ENCODE measurements at places on chromosomes 7 and 10.

GRCh38 chr7:47435889-47436312, 146.0 kb downstream of the TNS3 start:
- no peak for DNase-seq

DNA sequence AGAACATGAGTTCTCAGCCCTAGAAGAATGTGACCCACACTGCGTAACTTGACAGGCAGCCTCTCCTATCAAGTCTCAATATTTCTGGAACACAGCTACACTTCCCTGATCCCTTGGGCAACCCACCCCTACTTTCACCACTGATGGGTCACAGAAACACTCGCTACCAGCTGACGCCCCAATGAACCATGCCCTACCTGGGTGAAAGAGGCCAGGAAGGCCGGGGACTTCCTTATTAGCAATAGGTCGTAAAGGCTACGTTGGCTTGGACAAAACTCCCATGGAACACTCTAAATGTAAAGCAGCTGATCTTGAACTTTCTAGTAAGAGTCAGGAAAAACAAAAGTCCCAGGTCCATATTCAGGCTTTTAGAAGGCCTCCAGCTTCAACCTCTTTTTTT, 202.3 kb upstream of the KCTD7 start:
- DNase-seq, result no peak

- no peak for DNase-seq
Measured at GRCh38 chr7:54944179-54944578, 74.6 kb upstream of the EGFR start.

DNA sequence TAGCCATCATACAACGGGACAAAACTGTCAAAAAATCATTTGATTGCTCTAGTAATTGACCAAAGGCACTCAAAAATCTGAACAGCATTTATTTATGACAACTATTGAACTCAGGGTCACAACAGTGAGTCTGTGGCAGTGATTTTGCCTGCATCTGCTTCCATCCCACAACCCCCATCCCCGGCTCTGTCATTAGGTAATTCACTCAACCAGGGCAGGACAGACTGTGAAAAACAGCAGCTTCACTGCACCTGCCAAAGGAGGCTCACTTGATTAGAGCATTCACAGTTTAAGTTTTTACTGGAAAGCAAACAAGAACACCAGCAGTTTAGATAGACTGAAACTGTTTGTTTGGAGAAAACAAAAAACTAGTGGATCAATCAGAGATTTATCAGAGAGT, 22.2 kb downstream of the NRCAM start:
- DNase-seq, result no peak

DNA sequence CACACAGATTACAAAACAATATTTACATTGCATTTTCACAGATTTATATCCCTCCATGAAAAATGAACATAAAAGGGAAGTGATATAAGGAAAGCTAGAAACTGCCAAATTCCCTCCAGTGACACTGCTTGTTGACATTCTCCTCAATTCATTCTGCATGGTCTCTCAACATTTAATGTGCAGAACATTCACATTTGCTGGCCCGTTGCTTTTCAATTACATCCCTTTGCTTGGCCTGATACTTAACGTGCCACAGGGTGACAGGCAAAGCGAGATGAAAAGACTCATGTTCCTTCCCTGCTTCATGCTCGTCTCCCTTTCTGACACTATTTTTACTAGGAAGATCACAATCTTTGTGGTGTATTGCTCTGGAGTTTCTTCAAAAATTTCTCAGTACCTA, 1019.7 kb upstream of the LRRN3 start:
- no peak for DNase-seq

GRCh38 chr7:103686064-103686463, 240.1 kb upstream of the SLC26A5 start:
- DNase-seq, result no peak

- DNase-seq, result no peak
Measured at GRCh38 chr7:82839555-82839954, 323.1 kb downstream of the PCLO start.

Measured in stimulated activated CD8-positive, alpha-beta memory T cell treated with anti-CD3 and anti-CD28 coated beads, Interleukin-15, amount 100 ng/mL, for 24 hours (primary cell).